ENCODE measurements at places on chromosomes 4 and X.
A peak's percentile ranks its signal among the peaks of the same experiment; 100 is the strongest.

DNA sequence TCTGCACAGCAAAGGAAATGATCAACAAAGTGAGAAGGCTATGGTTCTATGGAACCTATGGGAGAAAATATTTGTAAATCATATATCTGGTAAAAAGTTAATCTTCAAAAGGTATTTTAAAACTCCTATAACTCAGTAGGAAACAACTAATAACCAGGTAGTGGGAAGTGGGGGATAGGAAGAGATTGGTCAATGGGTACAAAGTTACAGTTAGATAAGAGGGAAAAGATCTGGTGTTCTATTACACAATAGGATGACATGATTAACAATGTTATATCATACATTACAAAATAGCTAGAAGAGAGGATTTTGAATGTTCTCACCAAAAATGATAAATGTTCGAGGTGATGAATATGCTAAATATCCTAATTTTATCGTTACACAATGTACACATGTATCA, 46.3 kb downstream of the NDNF start:
- DNase-seq, result no peak

DNA sequence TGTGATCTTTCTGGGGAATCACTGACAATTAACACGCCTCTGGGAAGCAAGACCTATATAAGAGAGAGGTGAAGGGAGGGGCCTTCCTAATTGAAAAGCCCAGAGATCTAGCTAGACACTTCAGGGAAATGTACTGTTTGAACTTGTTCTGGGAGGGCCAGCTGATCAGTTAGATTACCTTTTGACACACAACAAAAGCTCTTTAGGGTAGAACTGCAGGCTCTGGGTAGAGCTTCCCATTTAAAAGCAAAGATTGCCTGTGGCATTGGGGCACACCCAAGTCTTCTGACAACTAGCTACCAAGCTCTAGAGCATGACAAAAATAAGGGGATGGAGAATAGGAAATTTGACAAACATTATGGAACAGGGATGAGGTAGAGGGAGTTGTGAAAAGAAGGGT, 26.3 kb downstream of the AREG start:
- no peak for DNase-seq

- DNase-seq, result no peak
These were observed 160.5 kb downstream of the ZNF518B start for GRCh38 chr4:10296730-10297129.

DNA sequence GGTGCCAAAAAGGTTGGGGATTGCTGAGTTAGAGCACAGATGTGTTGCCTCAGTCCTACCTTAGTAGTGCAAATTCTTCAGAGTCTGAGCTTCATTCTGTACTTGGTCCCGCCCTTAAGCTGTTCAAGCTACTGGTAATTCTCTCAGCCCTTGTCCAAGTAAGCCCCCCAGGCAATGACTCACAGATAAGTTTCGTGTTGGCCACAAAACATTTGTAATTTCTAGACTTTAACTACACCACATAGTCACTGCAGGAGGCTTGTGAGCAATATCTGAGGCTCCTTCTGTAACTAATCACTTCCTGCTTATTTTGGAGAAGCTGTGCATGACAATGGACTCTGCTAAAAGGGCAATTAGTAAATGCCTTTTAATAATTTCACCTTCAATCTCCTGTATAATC, 1420.5 kb downstream of the PCDH7 start:
- DNase-seq, result peak; percentile 3

GRCh38 chrX:65610040-65610439, 57.4 kb upstream of the MSN start:
- DNase-seq, result no peak

DNA sequence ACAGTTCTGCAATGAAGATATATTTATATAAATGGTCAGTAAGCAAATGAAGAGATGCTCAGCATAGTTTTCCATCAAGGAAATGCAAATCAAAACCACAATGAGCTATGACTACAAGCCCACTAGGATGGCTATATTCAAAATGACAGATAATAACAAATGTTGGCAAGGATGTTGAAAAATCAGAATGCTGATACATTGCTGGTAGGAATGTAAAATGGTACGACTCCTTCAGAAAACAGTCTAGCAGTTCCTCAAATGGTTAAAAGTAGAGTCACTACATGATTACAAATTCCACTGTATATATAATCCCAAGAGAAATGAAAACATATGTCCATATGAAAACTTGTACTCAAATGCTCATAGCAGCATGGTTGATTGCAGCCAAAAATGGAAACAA, 425.0 kb upstream of the ATOH1 start:
- DNase-seq, result no peak

GRCh38 chr4:152920768-152921167, 15.4 kb upstream of the FHDC1 start:
- no peak for DNase-seq

DNA sequence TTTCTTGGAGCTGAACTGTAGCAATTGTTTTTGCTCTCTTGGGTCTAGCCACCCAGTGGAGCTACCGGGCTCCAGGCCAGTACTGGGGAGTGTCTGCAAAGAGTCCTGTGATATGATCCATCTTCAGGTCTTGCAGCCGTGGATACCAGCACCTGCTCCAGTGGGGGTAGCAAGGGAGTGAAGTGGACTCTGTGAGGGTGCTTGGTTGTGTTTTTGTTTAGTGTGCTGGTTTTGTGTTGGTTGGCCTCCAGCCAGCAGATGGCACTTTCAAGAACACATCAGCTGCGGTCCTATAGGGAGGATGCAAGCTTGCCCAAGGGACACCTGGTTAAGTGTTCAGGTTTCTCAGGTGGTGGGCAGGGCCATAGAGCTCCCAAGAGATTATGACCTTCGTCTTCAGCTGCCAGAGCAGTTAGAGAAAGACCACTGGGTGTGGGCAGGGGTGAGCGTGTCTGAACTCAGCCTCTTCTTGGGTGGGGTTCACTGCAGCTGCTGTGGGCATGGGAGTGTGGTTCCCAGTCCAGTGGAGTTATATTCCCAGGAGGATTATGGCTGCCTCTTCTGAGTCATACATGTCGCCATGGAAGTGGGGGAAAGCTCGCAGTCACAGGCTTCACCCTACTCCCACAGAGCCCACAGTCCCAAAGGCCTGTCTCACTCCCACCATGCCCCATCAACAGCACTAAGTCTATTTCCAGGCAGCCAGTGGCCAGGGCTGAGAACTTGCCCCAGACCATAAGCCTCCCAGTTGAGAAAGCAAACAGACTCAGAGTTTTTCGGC, 811.6 kb downstream of the GLUD2 start:
- no peak for DNase-seq

GRCh38 chr4:4618847-4619246, 77.0 kb upstream of the STX18 start:
- DNase-seq, result no peak

- DNase-seq, result no peak
These were observed 115.0 kb upstream of the TLL1 start for GRCh38 chr4:165758086-165758485.

GRCh38 chr4:163165217-163166017, 1.3 kb downstream of the NAF1 start:
- no peak for DNase-seq

DNA sequence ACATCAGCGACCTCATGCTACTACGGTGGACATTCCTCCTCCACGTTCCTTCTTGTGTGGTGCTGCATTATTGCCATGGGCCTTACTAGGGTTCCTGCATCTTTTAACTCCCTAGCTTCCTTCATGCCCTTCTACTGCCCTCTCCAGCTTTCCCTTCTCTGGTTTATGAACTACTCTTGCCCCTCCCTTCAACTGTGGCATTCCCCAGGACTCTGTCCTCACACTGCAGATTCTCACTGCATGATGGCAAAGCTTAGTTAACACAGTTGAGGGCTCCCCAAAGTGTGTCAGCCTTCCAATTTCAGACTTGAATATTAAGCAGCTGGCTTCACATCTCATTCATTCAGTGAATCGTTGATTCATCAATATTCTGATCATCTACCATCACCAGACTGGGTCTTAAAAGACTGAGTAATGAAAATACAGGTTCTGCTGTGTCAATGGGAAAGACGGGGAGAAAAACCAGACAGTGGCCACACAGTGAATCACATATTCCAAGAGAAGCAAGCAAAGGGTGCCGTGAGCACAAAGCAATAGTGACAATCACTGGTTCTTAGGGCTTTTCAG, 53.0 kb downstream of the ZFX start:
- DNase-seq, result no peak

DNA sequence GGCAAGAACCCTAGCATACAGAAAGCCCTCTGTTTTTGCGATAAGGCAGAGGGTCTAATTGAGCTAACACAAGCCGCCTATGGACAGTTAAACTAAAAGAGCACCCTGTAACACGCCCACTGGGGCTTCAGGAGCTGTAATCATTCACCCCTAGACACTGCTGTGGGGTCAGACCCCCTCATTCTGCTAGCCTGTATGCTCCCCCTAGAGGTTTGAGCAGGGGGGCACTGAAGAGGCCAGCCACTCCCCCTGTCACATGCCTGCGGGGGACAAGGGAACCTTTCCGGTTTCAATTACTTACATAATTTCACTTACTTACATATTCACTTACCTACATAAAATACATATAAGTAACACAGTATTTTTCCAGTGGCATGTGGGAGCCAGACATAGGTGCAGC, 469.5 kb upstream of the FAM241A start:
- no peak for DNase-seq

DNA sequence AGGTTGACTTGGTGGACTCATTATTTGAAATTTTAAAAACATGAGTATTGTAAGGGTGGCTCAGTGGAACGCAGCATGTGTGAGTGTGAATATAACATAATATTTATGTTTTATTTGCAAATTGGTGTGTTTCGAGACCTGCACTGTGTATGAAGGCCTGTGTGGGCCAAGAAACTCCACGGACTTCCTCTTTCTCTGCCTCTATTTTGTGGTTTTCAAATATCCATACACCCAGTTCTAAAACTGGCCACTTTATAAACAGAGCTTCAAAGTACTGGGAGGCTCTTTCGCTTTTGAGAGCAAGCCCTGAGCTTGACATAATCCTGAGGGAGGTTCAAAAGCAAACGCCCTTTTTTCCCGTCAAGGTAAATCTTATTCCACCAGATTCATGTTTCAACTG, 187.7 kb downstream of the GPAT3 start:
- no peak for DNase-seq

- DNase-seq, result no peak
These were observed 259.3 kb upstream of the IGFBP7 start for GRCh38 chr4:57369446-57369845.

DNA sequence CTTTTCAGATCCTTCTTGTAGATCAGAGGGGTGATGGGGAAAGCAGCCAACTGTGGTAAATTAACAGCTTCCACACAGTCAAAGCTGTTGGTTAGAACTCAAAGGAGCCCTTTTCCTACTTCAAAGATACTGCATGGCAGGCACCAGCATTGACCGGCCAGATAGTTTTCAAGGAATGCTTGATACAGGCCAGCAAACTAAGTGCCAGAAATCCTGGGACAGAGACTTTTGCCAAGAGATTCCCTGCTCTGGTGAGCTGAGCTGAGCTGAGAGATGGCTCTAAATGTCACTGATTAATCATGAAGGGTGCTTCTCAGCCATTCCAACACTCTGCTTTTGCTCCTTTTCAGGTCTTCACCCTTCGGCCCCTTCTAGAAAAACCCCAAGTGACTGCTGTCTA, 131.6 kb upstream of the MED14 start:
- no peak for DNase-seq

DNA sequence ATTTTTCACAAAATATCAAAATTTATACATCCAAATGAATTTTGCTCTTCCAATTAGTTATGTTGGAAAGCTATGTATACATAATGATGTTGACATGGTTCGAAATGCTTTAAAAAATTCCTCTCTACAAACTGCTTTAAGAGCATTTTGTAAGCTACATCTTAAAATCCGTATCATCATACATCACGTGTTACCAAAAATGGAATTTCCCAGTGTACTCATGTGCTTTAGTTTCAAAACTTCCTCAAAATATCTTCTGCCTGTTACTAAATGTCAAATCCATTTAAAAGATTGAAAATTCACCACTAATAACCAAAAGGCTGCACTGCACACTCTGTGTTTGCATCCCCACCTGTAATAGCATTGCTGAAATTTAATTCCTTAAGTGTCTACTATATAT, 87.9 kb downstream of the WDFY3 start:
- DNase-seq, result no peak

DNA sequence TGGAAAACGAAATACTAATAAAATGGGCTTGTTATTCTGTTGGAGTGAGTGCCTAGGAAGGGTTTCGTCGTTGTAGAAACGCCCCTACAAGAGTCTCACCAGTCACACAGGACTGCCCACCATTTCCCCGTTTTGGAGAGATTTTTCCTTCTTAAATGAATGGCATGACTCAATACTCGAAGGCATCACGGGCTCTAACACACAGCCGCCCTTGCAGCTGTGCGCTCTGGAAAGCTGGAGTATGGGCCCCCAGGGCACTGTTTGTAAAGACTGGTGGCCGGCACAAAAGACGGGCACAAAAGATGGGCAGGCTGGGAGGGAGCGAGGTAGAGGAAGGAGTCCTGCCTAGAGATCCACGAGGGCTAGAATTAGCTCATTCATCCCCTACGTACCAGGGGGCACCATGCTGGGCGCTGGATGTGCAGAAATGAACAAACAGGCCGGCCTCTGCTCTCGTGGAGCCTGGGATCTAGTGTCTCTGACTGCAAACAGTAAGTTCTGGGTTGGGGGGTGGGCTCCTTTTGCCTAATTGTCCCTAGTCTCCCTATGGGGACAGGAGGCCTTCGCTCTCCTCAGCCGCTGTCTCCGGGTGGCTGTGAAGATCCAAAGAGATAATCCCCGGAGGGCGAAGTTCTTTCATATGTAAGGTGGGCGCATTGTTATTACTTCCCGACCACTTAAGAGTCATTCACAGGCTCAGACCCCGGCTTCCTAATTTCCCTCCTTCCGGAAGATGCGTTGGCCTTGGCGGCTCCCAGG, 1.0 kb upstream of the SFRP2 start:
- DNase-seq, result no peak

GRCh38 chr4:164876700-164877324, at the start of gene APELA:
Gene APELA, plus strand, starts transcription at chr4:164877178. Its CDS starts 154 bp downstream, at chr4:164877332.
- no peak for DNase-seq

GRCh38 chr4:154574311-154574710, 11.5 kb downstream of the FGB start:
- no peak for DNase-seq

DNA sequence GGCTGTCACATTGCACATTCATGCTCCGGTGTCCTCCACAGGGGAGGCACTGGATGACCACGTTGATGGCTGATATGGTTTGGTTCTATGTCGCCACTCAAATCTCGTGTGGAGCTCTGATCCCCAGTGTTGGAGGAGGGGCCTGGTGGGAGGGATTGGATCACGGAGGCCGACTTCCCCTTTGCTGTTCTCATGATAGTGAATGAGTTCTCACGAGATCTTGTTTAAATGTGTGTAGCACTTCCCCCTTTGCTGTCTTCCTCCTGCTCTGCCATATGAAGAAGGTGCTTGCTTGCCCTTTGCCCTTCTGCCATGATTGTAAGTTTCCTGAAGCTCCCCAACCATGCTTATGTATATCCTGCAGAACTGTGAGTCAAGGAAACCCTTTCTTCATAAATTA, 22.3 kb upstream of the NAT8L start:
- no peak for DNase-seq

- DNase-seq, result no peak
These were observed 25.3 kb upstream of the S100P start for GRCh38 chr4:6668391-6668790.

DNA sequence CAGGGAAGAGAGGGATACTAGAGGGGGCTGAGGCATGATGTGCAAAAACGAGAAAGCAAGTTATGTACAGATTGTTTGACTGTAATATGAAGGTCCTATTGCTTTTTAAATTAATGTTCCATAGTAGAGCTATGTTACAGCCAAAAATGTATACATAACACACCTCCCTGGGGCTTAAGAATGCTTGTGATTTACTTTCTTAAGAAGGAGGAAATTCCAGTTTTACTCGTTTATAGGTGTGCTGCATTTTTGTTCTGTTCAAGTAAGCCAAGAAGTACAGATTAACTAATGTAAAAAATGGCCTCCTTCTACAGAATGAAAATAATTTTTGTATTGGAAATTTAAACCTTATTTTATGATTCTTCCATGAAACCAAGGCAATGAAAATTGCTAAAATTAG, 614.4 kb upstream of the NR3C2 start:
- DNase-seq, result no peak
